H1 (cell line): ENCODE measurements at places on chromosomes 13 and 19. TPM values are rescaled to one million over a fixed set of nuclear protein-coding genes. Genes with fewer than 3 reads are reported as not detected.

- DNase-seq = no peak
Measured at GRCh38 chr13:20393273-20394168, 132.1 kb downstream of the CRYL1 start.

DNA sequence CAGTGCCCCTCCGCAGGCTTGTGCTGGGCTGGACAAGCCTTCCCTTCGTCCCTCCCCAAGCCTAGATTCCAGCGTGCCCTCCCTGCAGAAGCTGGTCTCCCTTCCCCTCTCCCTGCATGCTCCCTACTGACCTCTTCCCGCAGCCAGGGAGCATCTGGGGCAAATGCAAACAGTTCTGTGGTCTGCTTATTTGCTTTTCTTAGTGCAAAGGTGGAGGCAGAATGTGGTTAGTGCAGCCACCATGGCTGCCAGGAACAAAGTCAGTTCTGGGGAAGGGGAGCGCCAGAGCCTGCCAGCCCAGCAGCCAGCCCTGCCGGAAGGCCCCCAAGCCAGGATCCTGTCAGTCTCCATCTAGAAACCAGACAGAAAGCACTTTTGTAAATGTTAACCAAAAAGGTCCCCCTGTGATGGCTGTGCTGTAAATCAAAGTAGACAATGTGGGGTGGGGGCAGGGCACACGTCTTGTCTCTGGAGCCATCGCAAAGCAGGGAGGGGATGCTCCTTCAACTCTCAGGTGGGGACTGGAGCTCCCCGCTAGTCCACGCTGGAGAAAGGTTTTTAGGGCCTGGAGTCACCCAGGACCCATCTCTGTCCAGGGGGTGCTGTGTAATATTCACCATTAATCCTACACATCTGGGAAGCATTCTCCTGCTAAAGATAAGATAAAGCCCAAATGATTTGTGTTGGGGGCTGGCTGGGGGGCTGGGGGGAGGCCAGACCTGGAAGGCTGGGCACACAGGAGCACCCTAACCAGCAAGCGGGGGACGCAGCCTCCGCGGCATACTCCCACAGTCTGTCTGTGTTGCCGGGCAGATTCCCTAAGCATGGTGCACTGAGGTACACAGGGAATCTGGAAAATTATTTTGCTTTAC, 30.9 kb downstream of the SERP2 start:
- no peak for DNase-seq

- peak; percentile 80 for DNase-seq
Measured at GRCh38 chr13:90867336-90867683, 480.2 kb upstream of the MIR17HG start.

The BST2 gene
- polyA plus RNA-seq = 72.8 and 117 TPM in 2 replicates

- DNase-seq = no peak
Measured at GRCh38 chr13:112001571-112001970, 65.4 kb upstream of the SOX1 start.

- no peak for DNase-seq
Measured at GRCh38 chr19:30692181-30692811, 320.1 kb downstream of the ZNF536 start.
